Activated T-helper 1 cell treated with anti-CD3 and anti-CD28 coated beads, Interleukin-12 subunit alpha, Interleukin-12 subunit beta, Interleukin-2, Interleukin-4 antibody, amounts not matched to agents 30 ng/mL and 10 ng/mL and 1 ng/mL, durations not matched to agents 14 hours and 24 hours and 36 hours (primary cell): ENCODE measurements at places on chromosomes 7 and 10.

DNA sequence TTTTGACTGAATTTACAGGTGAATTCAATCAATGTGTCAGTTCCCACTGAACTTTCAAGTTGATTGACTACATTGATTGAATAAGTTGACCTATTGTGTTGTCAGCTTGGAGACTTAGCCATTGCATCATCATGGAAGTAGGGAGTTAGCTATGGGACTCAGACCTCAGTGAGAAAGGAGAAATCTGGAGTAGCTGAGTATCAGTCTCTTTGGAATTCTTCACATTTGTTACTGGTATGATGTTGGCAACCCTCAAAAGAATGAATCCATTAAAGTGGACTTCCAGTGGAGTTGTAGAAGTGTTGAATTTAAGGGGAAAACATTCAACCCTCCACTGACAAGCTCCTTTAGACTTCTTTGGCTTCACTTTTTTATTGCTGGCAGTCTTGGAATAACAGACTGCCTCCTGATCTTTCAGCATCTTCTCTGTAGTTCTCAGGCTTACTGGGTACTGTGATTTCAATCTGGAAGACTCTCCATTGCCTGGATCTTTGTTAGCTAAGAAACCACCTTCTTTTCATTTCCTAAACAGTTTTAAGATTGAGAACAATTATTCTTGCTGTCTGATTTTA lies 160.3 kb upstream of the NRP1 start:
- DNase-seq: no peak

GRCh38 chr7:41699516-41699915 lies 3.4 kb downstream of the INHBA start:
- no peak for DNase-seq

DNA sequence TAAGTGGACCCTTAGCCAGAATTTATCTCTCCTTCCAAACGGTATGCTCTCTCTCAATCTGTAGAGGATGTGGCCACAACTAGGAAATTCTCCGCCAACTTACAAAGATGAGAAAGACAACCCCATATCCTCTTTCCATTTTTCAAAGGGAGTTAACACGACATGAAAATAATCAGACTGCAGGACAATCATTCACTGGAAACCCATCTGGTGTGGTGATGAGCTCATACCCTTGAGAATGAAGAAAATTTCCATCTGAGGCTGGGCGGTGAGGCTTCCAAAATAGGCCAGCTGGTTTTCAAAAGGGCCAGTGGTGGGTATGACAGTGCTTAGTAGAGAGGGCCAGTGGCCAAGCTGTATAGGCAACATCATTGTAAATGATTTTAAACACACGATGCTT lies 369.6 kb downstream of the FRMD4A start:
- DNase-seq: no peak

DNA sequence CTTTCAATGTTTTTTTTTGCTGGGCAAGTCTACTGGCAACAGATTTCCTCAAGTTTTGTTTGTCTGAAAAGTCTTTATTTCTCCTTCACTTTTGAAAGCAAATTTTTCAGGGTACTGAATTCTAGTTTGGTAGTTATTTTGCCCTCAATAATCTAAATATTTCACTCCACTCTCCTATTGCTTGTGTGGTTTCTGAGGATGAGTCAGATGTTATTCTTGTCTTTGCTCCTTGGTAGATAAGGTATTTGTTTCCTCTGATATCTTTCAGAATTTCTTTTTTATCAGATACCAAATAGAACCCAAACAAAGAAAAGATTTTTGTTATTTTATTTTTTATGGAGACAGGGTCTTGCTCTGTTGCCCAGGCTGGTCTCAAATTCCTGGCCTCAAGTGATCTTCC lies 99.2 kb upstream of the MALRD1 start:
- no peak for DNase-seq

GRCh38 chr10:20991526-20991925 lies 94.4 kb upstream of the NEBL start:
- DNase-seq: no peak

DNA sequence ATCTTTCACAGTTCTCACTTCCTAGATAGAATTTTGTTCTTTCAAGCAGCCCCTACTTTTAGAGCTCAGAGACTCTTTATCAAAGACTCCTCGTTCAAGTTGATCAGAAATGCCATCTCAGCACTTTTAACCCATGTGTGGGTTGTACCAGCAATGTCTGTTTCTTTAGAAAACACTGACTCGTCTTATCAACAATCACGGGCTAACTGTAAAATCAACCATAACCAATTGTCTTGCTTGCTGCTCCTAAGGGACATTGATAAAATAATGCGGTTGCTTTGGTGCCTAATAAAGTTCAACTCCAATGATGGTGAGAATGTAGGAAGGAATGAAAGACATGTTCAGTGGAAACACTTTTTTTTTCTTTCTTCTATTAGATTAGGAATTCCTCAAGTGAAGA lies 12.9 kb upstream of the CDK6 start:
- no peak for DNase-seq

- DNase-seq: no peak
Observed at GRCh38 chr7:73891178-73891885, 30.4 kb downstream of the TMEM270 start.

GRCh38 chr10:127757033-127757432 lies 20.0 kb downstream of the FOXI2 start:
- no peak for DNase-seq

GRCh38 chr10:119304541-119304940 lies 97.2 kb downstream of the GRK5 start:
- no peak for DNase-seq

DNA sequence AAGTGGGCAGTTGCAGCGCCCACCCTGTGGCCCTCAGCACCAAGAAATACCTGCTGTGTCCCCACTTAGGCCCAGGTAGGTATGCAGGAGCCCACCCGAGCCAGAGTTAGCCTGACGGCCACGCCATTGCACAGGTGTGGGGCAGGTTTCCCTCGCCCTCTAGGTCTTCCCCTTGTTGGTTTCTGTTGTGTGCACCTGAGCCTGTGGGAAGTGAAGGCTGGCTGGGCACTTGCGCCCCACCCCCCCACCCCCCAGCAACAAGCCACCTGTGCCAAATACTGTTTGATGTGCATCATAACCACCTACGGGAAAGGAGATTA lies at the start of gene CCDC201:
TSS of gene CCDC201 (minus strand) at position 48 of the 320 bp plus-strand sequence. CDS start 75 bp downstream, outside the sequence.
- DNase-seq: no peak

- DNase-seq: no peak
Observed at GRCh38 chr7:129037585-129037984, 17.3 kb downstream of the TNPO3 start.

DNA sequence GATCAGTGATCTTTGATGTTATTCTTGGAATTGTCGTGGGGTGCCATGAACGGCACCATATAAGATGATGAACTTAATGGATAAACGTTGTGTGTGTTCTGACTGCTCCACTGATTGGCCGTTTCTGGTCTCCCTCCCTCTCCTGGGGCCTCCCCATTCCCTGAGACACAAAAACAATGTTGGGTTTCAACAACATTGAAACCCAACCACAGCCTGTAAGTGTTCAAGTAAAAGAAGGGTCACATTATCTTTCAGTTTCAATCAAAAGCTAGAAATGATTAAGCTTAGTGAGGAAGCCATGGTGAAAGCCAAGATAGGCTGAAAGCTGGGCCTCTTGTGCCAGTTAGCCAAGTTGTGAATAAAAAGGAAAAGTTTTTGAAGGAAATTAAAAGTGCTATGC lies 19.5 kb downstream of the EN2 start:
- DNase-seq: no peak

- no peak for DNase-seq
Observed at GRCh38 chr7:30735631-30736030, 16.3 kb upstream of the INMT start.

DNA sequence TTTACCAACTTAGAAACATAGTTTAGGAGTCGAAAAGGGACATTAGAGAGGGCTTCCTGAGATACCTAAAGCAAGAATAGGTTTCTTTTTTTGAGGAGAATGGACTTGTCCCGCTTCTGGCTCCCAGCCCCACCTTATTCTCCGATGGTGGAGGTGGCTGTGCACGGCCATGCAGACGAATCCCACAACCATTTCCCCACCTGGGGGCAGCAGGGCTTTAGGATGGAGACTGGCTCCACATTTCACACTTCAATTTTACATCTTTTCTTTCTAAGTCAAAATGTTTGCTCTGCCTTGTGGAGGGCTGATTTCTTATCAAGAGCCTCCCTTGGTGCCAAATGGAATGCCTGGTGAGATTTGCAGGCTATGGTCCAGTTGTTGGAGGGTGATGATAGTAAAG lies 118.5 kb downstream of the GLRX3 start:
- no peak for DNase-seq

DNA sequence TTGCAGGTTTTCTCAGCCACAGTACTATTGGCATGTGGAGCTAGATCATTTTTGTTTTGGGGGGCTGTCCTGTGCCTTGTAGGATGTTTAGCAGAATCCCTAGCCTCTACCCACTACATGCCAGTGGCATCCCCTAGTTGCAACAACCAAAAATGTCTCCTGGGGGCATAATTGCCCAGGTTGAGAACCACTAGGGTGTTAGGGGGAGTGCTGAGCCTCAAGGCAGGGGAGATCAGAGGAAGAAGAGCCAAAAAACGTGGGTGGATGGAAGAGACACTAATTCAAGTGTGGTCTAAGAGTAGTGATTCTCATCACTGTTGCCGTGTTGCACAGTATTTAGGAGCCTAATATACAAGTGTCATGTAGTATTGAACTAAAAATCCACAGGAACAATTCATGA lies 31.7 kb upstream of the CCNY start:
- no peak for DNase-seq

DNA sequence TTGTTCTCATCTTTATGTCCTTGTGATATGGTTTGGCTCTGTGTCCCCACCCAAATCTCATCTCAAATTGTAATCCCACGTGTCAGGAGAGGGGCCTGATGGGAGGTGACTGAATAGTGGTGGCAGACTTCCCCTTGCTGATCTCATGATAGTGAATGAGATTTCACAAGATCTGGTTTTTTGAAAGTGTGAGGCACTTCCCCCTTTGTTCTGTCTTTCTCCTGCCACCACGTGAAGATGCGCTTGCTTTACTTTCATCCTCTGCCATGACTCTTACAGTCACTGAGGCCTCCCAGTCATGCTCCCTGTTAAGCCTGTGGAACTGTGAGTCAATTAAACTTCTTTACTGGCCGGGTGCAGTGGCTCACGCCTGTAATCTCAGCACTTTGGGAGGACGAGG lies 161.0 kb downstream of the HERPUD2 start:
- DNase-seq: no peak

GRCh38 chr7:91634485-91635177 lies 245.9 kb downstream of the MTERF1 start:
- DNase-seq: no peak

GRCh38 chr7:113921363-113921762 lies 2.6 kb upstream of the PPP1R3A start:
- no peak for DNase-seq

DNA sequence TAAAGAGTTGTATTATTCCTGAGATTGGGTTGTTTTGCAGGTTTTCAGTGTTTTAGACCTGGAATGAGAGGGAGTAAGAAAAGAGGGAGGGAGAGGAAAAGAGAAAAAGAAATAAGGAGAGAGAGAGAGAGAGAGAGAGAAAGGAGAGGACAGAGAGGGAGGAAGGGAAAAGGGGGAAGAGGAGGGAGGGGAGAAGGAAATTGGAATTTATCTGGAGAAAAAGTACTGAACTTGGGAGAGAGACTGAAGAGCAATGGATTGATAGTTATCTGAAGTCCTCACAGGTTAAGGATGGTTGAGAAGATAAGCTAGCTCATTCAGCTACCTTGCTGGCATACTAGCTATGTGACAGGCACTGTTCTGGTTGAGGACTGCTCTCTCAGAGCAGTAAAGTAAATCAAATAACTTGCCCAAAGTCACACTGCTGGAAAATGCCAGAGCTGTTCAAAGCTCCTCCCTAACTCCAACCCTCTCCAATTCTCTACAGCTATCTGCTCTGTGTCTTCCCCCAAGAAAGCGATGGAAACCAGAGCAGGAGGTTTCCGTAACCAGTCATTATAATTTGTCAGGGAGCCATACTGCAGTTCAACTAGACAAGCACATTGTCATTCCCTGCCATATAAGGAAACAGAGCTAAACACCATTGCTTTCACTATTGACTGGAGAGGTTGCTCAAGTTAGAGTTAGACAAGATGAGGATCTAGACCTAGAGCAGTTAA lies 10.7 kb downstream of the CALD1 start:
- DNase-seq: no peak

- no peak for DNase-seq
Observed at GRCh38 chr10:71150796-71151195, 61.6 kb upstream of the UNC5B start.

- no peak for DNase-seq
Observed at GRCh38 chr10:61452151-61452651, 980 bp downstream of the TMEM26 start.

- no peak for DNase-seq
Observed at GRCh38 chr7:9127901-9128300, 694.5 kb downstream of the NXPH1 start.
